NCI-H2107 (cell line): ENCODE measurements at places on chromosomes 12 and 14.

DNA sequence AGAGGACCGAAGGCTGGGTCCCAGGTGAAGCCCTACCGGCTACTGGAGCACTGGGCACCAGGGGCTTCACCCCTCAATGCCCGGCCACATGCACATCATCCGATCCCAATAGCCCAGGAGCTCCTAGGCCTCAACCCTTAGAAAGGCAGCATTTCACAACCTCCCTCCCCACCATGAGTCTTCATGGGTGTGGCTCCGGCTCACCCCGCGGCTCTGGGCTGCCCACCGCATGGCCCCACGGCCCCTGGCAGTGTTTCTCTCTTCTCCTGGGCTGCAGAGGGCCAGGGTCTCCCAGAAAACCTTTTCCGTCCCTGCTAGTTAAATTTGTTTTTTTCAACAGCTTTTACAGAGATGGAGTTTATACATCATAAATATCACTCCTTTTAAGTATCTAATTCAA is 28.6 kb upstream of the DLK1 start:
- no peak for DNase-seq

DNA sequence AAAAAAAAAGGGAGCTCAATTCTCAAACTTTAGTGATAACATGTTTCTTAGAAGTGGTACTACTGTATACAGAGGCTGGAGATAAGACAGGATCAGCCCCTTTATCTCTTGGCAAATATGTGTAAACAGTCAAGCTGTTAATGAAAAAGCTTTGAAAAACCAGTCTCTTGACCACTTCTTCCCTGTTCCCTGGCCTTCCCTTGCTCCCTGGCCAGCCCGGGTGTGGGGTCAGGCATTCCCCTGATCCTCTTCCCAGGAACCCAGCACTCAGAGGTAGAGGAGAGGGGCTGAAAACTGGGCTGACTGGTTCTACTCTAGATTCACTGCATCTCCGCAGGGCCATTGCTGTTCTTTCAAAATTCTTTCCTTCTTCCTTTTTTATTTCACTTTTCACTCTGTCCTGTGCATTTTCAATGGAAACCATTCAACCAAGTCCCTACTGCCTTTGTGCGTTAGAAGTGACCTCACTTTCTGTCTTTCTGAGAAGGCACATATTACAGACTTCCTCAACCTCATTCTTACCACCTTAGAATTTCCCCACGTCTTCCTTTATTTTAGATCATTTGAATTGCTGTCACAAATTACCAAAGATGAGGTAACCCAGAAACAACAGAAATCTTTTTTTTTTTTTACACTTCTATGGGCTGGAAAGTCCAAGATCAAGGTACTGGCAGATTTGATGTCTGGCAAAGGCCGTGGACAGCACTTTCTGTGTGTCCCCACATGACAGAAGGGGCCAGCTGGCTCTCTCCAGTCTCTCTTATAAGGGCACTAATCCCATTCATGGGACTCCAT is 5.7 kb downstream of the GNG2 start:
- DNase-seq, result no peak

DNA sequence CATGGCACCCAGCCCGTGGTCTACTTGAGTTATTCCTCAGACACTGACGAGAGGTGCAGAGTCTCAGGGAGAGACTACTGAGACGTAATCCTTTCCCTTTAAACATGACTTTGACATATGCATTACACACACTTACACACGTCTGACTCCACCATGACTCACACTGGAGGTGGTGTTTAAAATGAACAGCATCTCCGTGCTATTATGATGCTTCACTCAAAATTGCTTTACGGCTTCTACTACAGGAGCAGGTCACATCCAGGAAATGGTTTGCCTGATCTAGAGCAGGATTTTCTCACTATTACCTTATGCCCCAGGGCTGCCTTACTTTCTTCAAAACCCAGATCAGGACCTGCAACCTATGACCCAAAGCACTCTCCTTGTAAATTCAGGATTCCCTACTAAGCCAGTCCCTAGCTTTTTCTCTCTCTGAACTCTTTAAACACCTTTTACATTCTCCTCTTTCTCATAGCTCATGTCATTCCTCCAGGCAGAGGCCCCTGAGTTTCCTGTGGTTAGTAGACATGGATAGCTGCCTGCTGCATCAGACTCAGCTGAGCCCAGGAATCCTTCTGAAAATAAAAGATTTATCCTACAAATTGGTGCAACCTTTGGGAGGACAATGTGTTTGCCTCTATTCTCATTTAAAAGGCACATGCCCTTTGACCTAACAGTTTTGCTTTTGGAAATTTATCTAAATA is 31.2 kb downstream of the TMCC3 start:
- no peak for DNase-seq

GRCh38 chr12:120085920-120086645 is 30.5 kb downstream of the RAB35 start:
- DNase-seq, result no peak

GRCh38 chr12:39354955-39355354 is 88.0 kb downstream of the KIF21A start:
- DNase-seq, result no peak

GRCh38 chr14:56004786-56005185 is 113.4 kb upstream of the PELI2 start:
- DNase-seq, result no peak

DNA sequence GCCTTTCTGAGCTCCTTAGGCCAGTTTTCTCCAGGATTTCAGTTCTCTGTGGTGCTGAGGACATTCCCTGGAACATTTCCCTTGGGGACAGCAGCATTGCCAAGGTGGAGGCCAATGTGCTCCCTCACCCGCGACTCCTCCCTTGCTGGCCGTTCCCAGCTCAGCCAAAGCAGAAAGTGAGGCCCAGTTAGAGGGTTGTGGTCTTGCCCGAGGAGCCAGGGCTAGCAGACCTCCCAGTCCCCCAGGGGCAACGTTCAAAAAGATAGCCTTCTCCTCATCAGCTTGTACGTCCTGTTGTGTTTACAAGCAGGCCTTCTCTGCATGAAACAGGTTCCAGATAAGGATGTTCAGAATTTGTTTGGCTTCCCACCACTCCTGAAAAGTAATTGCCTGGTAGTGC is 78.4 kb downstream of the SSPN start:
- DNase-seq, result no peak

- no peak for DNase-seq
These were observed 213.6 kb downstream of the C12orf42 start for GRCh38 chr12:103282124-103282523.

DNA sequence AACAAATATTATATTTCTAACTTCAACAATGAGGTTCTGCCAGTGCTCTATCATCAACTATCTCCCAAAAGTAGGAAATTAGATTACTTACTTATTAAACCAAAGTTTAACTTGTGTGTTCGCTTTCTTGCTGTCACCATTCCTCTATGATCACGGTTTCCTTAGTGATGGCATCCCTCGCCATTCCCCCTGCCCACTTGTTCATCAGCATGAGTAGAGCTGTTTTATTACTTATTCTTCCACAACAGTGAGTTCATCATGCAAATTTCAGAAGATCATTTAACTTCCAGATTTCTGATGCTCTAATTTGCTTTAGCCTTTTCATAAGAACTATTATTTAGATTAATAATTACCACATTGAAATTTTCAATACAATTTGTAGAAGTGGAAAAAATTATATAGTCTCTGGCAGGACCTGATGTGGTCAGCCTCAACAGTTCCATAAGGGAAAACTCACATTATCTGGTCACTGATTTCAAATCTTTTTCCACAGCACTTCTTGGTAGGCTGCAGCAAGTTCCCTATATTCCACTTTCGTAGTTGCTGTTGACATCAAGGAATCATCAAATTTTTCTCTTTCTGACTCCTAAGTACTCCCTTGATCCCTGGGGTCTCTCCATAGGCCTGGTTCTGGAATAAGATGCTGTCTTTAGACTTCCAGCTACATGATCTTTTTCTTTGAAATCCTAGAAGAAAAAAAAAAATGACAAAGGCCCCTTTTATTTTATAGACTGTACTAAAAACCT is 174.6 kb downstream of the RASSF9 start:
- no peak for DNase-seq

DNA sequence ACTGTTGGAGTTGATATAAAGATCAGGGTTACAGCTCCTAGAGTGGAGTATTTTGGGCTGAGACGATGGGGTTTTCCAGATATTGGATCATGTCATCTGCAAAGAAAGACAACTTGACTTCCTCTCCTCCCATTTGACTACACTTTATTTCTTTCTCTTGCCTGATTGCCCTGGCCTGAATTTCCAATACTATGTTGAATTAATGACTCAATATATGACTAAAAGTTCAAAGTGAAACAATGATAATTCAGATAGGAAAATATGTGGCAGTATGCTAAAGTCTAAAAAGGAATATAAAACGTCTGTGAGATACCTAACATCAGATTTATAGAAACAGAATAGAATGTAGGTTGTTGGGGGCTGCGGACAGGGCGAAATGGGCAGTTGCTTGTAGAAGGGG is 72.2 kb downstream of the BHLHE41 start:
- DNase-seq, result no peak

DNA sequence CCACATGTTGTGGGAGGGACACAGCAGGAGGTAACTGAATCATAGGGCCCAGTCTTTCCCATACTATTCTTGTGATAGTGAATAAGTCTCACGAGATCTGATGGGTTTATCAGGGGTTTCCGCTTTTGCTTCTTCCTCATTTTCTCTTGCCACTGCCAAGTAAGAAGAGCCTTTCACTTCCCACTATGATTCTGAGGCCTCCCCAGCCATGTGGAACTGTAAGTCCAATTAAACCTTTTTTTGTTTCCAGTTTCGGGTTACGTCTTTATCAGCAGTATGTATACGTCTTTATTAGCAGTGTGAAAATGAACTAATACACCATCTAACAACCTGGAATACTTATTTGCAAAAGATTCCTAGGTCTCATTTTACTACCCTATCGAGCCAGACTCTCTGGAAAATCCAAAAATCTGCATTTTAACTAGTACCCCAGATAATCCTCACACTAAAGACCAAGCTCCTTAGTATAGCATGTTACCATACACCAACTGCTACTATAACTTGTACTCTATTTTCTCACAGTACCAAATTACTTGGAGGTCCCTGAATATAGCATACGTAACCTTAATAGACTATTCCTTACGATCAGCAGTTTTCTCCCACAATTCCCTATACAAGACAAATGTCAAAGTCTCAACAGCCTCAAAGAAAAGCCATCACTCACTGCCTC is 11.5 kb downstream of the GTF2A1 start:
- DNase-seq, result no peak

DNA sequence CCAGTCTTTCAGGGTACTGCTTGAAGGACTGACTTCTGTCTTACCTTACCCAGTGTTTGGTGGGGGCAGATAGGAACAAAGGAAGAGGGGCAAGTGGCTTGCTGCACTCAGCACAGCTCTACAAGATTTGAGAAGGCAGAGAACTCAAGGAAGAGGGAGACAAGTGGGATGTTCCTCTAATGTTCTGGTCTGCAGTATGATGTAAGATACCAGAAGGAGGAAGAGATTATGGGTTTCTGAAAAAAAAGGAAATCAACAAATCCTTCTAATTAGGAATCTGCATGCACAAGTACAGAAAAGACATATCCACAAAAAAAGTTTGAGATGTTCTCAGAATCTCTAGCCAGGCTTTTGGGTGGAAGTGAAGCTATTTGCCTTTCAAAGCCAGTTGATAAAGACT is 37.1 kb downstream of the USP15 start:
- DNase-seq, result no peak

DNA sequence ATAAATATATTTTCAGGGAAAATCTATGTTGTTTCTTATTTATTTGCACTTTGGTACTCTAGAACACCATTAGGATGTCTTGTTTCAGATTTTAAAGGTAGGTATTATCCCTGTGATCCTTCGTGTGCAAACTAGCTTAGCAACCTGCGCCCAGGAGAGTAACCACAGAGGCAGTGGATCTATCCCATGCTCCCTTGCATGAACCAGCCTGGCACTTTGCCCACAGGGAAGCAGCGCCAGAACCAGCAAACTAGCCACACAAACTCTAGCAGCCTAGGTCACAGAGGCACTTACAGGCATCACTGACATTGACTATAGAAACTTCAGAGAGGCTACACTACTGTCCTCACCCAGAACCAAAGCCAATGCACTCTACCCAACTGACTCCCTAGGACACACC is 76.1 kb downstream of the TSHR start:
- DNase-seq, result peak; percentile 23

- DNase-seq, result no peak
These were observed 10.9 kb downstream of the PELI2 start for GRCh38 chr14:56129092-56129491.

DNA sequence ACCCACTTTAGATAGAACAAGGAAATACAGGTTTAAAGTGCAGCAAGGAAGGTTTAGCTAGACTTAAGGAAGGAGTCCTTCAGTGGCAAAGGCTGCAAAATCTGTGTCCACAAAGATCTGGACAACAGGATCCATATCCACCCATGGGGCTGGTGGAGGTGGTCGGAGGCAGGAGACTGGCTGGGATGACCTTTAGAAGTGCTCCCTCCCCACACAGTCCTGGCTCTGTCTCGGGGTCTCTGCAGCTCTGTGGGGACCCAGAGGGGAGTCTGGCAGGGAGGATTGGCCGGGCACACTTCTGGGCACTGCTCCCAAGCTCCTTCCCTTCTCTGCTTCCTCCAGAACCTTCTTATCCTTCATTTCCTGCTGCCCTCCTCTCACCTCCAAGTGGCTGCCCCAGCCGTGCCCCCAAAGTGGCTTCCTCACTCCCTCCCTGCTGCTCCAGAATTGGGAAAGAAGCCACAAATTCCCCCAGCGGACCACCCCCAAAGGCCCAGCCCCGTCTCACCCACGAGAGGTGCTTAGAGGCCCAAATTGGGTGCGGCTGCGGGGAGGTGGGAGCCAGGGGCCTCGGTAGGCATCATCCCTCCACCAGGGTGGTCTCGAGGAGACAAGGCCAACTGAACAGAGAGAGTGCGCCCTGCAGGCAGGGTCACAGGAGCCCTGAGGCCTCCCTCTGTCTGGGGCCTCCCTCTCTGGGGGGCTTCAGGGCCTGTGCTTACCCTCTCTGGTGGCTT is 21.9 kb upstream of the PGF start:
- DNase-seq, result no peak

- no peak for DNase-seq
These were observed 637.8 kb downstream of the BCL11B start for GRCh38 chr14:98634043-98634820.

- DNase-seq, result no peak
These were observed 459.5 kb upstream of the PDE3A start for GRCh38 chr12:19908830-19909229.

DNA sequence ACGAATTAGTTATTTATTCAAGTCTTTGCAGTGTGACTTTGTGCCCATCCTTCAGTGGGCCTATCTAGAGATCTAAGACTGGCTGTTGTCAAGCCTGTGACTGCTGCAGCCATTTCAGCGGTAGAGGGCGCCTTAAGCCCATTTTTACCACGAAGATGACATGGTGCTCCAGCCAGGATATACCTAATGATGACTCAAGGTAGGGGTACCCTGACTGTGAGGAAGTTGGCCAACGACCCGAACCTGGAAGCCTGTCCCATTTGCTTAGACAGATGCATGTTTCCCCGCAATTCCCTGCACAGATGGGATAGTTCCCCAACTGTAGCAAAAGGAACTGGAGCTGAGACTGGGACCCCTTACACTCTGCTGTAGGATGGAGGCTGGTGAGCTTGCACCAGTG is 41.3 kb downstream of the RAB3IP start:
- DNase-seq, result no peak

- no peak for DNase-seq
These were observed 948 bp downstream of the RIPK3 start for GRCh38 chr14:24338843-24339242.

DNA sequence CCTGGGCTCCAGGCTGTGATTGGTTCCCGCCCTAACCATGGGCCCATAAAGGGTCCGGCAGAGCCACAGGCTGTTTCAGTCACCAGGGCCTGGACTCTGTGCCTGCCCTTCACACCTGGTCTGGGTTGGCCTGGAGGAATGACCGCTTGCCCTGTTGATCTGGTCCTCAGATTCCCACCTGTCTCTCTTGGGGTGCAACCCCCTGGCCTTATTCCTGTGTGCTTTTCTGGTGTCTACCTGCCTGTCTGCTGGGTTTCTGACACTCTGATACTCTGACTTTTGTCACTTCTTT is 2.9 kb upstream of the KRT83 start:
- DNase-seq, result no peak
